ENCODE measurements at places on chromosomes 1 and 21.

DNA sequence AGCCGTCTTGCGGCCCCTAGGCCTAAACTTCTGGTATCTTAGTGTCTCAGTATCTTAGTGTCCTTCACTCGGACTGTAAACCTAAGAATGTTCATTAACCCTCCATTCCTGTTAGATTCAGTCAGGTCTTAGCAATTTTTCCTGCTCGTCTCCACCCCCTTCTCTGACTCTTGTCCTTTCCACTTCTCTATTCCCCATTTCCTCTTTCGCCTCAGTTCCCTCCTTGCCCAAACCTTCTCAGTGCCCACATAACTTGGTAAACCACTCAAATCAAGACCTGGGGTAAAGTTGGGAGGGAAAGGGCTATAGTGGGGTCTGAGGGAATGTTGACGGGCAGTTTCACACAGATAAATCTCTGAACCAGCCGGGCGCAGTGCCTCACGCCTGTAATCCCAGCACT is 726 bp upstream of the FCER1G start:
- no peak for DNase-seq

- no peak for DNase-seq
Observed at GRCh38 chr1:189499736-189500135, 977.9 kb downstream of the BRINP3 start.

DNA sequence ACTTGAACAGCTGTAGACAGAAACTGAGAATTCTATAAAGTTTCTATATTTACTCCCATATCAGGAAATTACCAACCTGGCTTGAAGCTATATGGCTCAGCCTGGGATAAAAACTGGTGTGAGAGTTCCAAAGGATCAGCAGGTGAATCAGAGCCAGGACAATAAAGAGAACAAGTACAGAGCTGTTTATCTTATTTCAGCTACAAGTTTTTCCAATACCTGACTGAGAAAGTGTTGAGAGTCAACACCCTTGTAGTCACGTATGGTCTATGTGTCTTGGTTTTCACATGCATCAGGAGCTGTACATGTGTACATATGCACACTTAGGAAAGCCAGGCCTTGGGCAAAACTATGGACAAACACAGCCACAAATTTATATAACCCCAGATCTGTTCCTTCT is 40.7 kb upstream of the CXADR start:
- no peak for DNase-seq

DNA sequence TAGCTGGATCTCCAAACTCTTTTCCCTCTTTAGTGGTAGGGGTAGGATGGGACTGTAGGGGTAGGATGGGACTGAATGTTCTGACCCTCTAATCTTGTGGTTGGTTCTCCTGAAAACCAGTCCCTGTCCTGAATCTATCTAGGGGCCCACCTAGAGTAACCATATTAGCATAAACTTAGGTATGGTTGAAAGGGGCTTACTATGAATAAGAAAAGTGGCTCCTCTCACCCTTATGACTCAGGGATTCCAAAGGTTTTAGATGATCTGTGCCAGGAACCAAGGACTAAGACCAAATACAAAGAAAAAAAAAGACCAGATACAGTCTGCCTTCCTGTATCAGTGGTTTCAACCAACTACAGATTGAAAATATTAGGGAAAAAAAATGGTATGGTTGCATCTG is 28.9 kb downstream of the RNF2 start:
- no peak for DNase-seq

DNA sequence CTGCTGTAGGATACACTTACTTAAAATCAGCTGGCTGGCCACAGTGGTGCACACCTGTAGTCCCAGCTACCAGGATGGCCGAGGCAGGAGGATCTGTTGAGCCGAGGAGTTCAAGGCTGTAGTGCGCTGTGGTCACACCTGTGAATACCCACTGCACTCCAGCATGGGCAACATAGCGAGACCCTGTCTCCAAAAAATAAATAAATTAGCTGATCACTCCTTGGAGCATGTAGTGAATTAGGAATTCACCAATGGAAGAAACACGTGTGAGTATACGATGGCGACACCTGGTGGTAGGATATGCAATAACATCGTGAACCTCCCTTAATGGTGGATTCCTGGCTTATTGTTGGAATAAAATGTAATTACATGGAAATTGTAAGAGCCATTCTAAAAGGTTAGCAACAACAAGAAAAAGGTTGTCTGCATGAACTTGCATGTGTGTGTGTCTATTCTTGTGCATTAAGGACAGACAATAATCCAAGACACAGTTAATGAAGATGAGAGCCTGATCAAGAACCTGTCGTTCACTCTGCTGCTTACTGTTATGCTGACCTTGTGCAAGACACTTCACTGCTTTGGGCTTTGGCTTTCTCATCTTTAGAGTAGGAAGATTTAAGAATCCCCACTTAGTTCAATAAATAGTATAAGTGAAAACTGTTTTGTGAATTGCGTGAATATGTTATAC is 38.6 kb upstream of the COX20 start:
- no peak for DNase-seq

DNA sequence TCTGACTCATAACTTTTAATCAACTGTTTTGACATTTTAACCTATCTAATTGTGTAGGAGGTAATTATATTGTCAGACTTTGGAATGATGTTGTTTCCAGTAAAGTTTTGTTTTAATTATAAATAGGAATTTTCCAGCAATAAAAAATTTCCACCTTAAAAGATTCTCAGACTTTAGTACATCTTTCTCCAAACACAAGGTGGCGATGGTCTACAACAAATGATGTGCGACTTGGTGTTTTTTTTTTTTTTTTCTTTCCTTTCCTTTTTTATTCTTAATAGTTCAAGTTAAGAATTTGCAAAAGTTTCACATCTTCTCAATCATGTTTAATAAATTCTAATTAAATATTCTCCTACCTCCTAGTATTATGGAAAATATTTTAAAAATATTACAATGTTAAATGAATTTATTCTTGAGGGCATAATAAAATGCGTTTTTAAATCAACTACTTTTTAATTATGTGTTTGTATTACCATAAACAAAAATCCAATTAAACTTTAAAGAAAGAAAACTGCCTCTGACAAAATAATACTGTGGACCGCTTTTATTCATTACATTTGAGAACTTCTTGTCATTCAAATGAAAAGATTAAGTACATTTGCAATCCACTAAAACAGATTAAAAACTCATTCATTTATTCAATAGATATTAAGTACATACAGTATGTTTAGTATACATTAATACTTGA is 4.4 kb upstream of the ADAMTS1 start:
- peak; percentile 9 for DNase-seq

GRCh38 chr1:1550591-1551432 is 10.4 kb upstream of the TMEM240 start:
- DNase-seq = no peak

GRCh38 chr1:37808369-37809319 is 636 bp upstream of the YRDC start:
- no peak for DNase-seq

- DNase-seq = no peak
Observed at GRCh38 chr1:8167936-8168335, 141.8 kb upstream of the ERRFI1 start.

DNA sequence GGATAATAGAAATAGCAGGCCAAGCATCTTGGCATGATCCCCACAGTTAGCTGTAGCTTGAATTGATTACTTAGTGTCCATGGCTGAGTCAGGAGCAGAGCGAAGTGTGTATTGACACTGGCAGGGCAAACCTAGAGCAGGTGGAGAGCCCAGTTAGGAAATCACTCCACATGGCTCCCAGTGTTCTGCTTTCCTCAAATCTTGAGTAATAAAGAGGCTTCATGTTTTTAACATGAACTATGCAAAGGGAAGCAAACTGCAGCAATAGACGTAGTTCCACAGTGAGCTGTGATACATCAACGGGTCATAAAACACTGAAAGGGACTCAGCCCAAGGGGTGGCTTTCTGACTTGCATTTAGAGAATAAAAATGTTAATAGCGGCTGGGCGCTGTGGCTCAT is 28.9 kb downstream of the RHEX start:
- no peak for DNase-seq

DNA sequence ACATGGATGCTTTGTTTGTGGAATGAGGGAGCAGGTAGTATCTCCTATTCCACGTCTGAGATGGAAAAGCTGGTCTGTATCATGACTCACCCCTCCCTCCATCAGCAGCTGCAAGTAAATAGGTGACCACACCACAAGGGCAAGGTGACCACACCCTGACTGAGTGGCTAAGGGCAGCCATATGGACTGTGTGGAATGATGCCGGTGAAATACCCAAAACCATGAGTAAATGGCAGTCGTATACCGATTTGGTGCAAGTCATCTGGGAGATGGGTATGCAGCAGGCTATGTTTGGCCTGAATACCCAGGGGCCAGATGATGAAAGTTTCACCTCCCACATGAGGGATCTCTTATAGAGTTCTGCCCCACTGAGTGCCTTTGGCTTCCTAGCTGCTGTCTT is 15.8 kb upstream of the UBE2U start:
- no peak for DNase-seq

- no peak for DNase-seq
Observed at GRCh38 chr1:182687361-182687760, 3.0 kb upstream of the RGS8 start.

DNA sequence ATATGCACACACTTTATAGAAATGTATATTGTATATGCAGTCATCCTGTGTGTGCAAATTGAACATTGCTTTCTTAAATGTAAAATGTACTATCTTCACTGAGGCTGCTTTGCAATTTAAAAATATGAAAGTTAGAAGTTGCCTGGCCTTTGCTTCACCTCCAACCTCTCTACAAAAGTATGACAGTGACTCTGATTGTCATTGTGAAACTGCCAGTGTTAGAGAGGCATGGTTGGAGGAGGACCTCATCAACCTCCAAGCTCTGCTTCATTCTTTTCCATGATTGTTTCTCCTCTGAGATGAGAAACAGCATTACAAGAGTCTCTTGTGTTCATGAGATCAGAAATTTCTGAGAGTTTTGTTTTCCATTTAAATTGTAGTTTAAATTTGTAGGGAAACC is 185.5 kb downstream of the ZC3H11B start:
- no peak for DNase-seq

- no peak for DNase-seq
Observed at GRCh38 chr1:220702733-220703270, 12.6 kb downstream of the C1orf115 start.

- DNase-seq = peak; percentile 72
Observed at GRCh38 chr1:33177996-33178540, 3.8 kb downstream of the TRIM62 start.

DNA sequence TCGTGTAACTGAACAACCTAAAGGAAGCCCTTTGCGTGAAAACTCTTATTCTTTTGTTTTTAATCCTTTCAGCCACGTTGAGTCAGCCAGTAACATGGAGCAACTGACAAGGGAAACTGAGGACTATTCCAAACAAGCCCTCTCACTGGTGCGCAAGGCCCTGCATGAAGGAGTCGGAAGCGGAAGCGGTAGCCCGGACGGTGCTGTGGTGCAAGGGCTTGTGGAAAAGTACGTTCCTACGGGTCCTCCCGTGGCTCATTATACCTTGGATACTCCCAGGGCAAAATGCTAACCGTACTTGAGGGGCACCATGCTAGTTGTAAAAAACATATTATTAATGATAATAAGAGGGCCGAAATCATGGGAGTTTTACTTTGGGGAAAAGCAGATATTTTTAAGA is 49.4 kb downstream of the LAMC2 start:
- DNase-seq = peak; percentile 28

GRCh38 chr1:22786101-22786500 is 75.5 kb downstream of the EPHB2 start:
- DNase-seq = no peak
